IMR-90 (cell line): ENCODE measurements at places on chromosomes 11 and 22. TPM values are rescaled to one million over a fixed set of nuclear protein-coding genes. Genes with fewer than 3 reads are reported as not detected.

SLN gene
- not detected in 2 replicates for total RNA-seq

TRIM49 gene
- not detected in 2 replicates for total RNA-seq

NXPE4 gene
- total RNA-seq = not detected in 2 replicates

DNA sequence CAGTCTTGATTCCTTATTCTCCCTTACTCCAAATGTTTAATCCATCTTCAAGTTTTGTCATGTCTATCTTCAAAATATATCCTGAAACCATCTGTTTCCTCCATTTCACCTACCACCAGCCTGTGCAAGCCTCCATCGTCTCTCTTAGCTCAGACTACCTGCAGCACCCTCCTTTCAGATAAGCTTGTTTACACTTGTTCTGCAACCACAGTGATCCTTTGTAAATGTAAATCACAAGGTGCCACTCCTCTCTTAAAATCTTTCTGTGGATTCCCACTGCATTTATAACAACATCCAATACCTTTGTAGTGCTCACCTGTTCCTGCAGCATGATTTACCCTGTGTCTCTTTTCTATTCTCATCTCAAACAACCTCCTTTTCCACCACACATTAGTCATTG is 31.8 kb upstream of the GPR83 start:
- no peak for DNase-seq

DNA sequence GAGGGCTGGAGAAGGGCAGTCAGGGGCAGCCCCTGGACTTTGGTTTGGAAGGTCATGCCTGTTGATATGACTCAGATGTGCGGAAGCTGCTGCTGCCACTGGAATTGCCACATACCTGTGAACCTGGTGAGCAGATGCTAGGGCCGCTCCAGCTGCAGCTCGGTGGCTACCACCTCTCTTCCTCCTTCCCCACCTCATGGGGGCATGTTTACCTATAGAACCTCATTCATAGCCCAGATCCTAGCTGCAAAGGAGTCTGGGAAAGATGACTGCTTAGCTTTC is 17.5 kb upstream of the TSPAN18 start:
- DNase-seq = no peak

DNA sequence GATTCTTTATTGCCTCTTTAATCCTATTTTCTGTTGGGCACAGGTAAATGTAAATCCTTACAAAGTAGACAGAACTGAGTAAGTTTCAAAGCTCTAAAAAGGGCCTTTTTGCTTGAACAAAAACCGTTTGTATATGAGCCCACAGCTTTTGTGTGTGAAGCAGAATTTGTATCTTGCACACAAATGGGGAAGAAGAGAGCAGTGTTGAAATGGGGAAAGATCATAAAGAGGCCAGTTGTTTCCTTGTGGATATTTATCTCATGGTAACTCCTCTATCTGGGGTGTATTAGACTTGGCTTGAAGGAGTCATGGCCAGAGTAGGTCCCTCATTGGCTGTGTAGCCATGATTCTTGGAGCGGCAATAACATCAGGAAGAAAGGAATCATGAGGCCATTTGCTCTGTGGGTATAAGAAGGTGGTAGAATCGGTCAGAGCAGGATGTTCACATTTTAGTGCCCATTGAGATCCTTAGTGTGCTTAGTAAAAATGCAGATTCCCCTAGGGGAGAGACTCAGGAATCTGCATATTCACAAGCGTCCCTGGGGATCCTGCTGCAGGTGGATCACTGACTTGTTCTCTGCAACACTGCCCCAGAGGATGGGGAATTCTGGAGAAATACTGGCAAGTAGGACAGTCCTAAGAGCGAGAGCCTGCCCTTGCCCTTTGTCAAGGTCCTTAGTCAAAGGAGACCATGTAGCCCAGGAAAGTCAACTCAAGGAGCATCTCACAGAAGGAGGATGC is 126.5 kb downstream of the LDLRAD3 start:
- no peak for DNase-seq

DNA sequence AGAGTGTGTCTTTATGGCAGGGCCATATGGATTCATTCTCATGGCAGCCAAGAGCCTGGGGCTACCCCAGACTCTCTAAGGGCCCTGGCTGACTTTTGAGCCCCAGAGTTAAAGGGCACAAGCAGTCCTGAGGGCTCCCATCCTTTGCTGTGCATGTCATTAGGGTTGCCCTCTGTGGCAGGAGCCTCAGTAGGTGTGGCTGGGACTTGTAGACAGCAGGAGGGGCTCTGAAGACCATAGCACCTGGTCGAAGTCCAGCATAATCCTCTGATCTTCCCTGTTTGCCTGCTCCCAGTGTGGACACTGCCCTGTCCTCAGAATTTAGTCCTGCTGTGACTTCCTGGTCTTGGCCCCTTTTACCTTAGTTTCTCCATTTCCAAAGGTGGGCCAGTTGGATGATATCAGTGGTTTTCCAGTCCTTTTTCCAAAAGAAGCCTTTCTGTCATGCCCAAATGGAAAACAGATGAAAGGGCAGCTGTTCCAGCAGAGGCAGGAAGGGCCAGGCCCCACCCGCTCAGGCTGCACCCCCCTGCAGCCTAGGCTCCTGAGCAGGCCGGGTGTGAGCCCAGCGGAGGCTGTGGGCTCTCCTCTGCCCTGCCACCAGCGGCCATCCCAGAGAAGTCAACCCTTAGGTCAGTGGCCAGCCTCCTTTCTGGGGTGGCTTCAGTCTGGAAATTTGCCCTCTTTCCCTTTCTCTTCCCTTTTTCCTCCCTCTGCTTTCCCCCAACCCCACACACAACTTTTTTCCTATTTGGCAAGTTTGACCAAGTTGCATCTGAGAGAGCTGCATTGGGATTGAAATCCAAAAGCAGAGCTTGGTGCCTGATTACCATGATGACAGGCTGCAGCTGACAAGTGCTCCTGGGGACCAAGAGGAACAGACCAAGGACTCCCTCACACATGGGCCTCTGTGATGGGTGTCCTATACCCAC is 32.8 kb upstream of the SUSD2 start:
- DNase-seq = no peak

DNA sequence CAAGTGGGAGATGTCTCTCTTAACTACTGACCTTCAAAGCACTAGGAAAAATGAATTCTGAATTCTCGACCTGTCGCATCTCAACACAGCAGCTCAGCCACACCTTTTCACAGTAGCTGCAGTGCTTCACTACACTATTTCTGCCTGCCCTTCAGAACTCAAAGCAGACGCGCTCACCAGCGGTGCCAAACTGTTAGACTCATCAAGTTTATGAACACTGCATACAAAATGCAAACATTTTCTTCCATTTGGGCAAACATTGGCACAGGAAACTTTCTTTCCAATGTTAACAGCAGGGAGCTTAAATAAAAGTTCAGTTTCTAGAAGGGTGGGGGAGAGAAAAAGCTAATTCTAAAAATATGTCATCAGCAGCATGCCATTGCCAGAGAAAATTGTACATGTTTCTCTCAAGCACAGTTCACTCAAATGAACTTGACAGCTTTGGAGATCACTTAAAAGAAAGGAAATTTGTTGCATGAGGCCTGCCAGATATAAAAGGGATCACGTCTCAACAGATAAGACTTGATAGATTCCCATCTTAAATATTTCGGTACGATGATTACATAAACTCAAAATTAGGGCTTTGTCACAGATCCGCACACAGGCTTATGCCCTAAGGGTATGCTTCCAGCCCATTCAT is 82.7 kb downstream of the CADM1 start:
- no peak for DNase-seq

DNA sequence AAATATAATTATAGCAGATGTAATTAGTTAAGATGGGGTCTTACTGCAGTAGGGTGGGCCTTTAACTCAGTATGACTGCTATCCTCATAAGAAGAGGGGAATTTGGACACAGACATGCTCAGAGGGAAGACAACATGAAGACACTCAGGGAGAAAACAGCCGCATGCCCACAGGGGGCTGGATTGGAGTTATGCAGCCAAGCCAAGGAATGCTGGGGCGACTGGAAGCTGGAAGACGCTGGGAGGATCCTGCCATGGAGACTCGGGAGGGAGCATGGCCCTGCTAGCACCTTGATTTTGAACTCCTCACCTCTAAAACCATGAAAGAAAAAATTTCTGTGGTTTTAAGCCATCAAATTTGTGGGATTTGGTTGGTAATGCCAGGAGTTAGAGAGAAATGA is 40.9 kb downstream of the PANX1 start:
- DNase-seq = no peak

GRCh38 chr11:720642-721246 is 14.7 kb downstream of the EPS8L2 start:
- DNase-seq = peak; percentile 29

DNA sequence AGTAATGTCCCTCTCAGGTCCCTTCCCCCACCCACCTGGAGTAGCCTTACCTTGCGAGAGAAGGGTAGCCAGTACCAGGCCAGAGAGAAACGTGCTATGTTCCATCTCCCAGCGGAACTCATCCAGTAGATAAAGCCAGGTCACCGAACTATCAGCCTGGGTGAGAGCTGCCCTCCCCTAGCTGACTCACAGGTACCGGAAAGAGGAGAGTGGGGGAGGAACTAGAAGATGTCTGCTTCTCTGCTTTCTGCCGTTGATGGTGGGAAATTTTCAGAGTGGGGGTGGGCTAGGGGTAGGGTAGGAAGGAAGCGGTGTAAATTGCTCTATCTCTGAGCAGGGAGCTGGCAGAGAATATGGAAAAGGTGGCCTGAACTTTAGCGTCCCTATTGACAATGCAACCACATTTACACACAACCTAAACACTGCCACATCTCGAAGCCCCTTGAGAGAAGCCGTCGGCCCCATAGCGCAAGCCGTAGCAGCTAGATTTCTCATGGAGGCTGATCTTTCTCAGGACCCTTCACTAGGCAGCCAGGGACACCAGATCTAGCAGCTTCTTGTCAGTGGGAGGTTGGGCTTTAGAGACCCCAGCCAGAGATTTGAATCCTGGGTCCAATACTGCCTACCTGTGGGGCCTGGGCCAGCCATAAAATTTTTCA is at the start of gene CD3D:
TSS of gene CD3D (minus strand) at position 203 of the 659 bp plus-strand sequence. CDS start at position 105, 98 bp downstream.
- DNase-seq = no peak

GRCh38 chr11:134724779-134725140 is 312.7 kb upstream of the B3GAT1 start:
- DNase-seq = no peak

DNA sequence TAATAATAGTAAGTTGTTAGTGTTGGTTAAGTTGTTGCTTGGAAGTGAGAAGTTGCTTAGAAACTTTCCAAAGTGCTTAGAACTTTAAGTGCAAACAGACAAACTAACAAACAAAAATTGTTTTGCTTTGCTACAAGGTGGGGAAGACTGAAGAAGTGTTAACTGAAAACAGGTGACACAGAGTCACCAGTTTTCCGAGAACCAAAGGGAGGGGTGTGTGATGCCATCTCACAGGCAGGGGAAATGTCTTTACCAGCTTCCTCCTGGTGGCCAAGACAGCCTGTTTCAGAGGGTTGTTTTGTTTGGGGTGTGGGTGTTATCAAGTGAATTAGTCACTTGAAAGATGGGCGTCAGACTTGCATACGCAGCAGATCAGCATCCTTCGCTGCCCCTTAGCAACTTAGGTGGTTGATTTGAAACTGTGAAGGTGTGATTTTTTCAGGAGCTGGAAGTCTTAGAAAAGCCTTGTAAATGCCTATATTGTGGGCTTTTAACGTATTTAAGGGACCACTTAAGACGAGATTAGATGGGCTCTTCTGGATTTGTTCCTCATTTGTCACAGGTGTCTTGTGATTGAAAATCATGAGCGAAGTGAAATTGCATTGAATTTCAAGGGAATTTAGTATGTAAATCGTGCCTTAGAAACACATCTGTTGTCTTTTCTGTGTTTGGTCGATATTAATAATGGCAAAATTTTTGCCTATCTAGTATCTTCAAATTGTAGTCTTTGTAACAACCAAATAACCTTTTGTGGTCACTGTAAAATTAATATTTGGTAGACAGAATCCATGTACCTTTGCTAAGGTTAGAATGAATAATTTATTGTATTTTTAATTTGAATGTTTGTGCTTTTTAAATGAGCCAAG is 2.7 kb downstream of the NEAT1 start:
- DNase-seq = peak; percentile 78

DNA sequence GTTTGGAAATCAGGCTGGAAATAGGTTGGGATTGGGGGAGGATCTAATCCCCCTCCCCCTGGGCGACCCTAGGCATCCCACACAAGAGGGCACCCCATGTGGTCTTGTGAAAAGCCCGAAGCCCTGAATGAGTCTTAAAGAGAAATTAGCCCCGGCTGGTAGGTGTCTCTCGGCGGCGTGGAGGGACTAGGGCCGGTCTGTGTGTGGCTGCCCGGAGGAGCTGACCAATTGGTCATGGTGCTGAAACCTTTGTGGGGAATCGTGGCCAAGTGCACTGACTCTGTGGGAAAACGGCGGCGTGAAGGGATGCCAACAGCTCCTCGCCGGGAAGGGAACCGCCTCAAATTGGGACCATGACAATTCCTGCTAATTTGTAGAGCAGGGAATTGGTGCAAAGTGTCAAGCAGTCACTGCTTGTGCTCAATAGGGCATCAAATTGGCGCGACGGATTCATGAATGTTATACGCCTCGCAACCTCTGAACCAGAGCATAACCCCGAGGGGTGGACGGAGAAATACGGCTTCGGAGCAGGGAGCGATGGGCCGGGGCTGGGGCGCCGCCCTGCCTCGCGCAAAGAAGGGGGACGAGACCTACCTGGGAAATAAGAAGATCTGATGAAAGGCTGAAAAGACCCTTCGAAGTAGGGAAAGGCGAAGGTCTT is 1.5 kb downstream of the DBX1 start:
- DNase-seq = peak; percentile 50

- peak; percentile 17 for DNase-seq
Observed at GRCh38 chr22:25232301-25232700, 12.9 kb downstream of the CRYBB2 start.
